NCI-H1105 (cell line): ENCODE measurements at places on chromosomes 5 and 9.

GRCh38 chr9:75071530-75072122 lies 16.3 kb downstream of the NMRK1 start:
- no peak for DNase-seq

- no peak for DNase-seq
These were observed 423.7 kb downstream of the ZSWIM6 start for GRCh38 chr5:61755726-61756222.

DNA sequence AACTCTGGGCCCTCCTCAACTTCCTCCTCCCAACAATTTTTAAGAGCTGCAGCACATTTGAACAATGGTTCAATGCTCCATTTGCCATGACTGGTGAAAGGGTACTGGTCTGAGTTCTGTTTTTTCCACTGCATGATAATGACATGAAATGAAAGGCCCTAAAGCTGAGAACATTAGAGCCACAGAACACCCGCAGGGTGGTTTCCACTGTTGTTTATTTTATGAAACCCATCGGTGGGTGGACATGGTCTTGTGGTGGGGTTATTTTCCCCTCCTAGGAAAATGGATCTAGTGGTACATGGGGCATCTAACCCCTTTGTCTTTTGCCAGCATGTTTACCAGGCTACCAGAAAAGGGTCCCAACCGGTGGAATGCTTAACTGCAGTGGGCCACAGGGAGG lies 71.8 kb downstream of the SMARCA2 start:
- DNase-seq, result no peak

- no peak for DNase-seq
These were observed 17.5 kb downstream of the IRF1 start for GRCh38 chr5:132473019-132473531.

- DNase-seq, result no peak
These were observed 113.5 kb upstream of the TNPO1 start for GRCh38 chr5:72702881-72703434.

DNA sequence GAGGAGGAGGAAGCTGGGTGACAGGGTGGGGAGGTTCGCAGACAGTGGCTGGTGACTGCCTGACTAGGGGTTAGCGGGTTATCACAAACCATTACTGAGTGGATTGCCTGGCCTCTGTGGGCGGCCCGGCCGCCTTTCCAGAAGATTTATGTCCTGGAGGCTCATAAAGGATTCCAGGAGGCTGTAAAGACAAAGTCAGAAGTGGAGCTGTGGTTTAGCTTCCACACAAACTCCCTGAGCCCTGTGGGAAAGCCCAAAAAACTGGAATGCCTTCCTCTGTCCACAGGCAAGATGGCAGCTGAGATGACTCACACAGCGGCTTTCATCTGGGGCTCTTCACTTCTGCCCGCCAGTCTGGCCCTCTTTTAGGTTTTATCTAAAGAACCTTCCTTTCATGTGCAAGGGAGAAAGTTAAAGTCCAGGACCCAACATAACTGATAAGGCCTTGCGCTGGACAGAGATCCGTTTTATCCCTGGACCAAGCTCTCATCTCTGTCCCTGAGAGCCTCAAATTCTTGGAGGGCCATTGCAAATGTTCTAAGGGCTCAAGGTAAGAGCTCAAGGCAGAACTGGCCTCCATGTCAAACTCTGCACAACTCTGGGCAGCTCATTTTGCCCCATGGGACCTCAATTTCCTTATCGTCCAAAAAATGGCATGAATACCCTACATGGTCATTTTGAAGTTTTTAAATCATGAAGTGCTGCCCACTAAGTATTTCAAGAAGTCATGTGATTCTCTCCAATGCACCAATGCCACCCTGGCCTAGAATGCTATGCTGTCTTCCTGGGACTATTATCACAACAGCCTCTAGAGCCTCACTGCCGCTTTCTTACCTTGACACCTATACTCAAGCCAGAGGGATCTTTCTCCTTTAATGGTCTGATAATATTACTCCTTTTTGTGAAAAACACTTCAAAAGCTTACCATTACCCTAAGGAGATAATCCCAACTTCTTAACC lies 249.4 kb upstream of the TRIM32 start:
- DNase-seq, result no peak

GRCh38 chr9:101393135-101393534 lies 5.3 kb downstream of the MRPL50 start:
- DNase-seq, result no peak

- DNase-seq, result no peak
These were observed 204.7 kb downstream of the TTLL11 start for GRCh38 chr9:121888438-121888775.

DNA sequence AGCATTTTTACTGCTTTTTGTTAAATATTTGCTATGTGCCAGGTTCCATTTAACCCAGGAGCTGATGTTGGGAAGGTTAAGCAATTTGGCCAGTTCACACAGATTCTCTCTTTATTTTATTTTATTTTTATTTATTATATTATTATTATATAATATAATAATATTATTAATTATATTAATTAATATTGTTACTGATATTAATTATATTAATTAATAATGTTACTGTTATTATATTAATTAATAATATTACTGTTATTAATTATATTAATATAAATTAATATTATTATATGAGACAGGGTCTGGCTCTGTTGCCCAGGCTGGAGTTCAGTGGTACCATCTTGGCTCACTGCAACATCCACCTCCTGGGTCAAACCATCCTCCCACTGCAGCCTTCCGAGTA lies 593.0 kb upstream of the SGCD start:
- no peak for DNase-seq

DNA sequence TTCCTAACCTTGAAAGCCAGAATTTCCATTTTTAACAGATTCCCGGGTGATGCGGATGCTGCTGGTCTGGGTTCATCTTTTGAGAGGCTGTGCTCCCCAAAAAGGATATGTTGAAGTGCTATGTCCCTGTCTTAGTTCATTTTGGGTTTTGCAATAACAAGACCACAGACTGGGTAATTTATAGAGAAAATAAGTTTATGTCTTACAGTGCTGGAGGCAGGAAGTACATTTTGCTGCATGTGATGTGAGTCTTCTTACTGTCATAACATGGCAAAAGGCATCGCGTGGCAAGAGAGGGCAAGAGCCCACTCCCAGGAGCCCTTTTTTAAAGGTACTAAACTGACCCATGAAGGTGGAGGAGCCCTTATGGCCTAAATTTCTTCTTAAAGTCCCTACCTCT lies 114.1 kb downstream of the DAPK1 start:
- no peak for DNase-seq

DNA sequence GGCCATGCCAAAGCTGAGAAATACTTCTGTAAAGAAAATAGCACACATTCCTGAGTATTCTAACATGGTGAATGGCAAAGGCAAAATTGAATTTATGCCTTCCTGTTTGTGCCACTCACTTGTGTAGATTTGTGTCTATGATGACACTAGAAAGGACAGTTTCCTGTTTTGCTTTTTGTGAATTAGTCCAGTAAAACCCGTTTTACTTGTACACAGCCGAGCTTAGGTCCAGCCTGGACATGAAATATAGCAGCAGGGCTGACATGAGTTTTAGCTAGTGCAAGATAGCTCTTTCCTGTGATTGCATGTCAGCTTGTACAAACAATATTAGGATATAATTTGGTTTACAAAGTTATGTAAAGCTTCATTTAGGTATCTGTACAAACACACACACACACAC lies 1891.7 kb upstream of the WWC1 start:
- no peak for DNase-seq

DNA sequence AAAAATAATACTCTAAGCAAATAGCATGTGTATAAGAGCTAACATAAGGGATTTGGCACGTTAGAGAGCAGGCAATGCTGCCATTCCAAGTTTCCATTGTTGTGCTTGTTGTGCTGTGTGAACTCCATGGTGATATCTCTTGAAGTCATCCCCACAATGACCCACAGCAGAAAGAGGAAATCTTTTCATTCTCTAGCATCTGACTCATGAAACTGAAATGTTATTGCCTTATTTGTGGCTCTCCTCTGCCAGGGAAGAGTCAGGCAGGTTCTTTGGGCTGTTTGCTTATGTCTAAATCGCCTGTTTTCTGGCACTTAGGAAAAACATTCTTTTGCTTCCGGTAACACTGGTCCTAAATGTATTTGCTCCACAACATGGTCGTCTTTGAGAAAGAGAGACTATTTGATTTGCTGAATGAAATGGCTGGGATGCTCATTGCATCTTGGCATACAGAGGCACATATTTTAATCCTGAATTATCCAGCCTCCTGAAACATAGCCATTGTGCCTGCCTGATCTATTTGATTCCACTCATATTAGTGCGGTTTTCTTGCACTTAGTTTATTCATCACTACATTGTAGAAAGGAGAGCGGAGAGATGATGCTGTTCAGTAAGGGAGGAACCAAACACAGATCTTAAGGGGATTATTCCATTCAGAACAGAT lies 188.8 kb downstream of the CSNK1G3 start:
- DNase-seq, result no peak

GRCh38 chr9:97930972-97931371 lies 7.0 kb downstream of the HEMGN start:
- DNase-seq, result no peak

- no peak for DNase-seq
These were observed 28.2 kb downstream of the MTAP start for GRCh38 chr9:21830589-21830988.

- DNase-seq, result no peak
These were observed 310.0 kb downstream of the GLIS3 start for GRCh38 chr9:3989915-3990314.

DNA sequence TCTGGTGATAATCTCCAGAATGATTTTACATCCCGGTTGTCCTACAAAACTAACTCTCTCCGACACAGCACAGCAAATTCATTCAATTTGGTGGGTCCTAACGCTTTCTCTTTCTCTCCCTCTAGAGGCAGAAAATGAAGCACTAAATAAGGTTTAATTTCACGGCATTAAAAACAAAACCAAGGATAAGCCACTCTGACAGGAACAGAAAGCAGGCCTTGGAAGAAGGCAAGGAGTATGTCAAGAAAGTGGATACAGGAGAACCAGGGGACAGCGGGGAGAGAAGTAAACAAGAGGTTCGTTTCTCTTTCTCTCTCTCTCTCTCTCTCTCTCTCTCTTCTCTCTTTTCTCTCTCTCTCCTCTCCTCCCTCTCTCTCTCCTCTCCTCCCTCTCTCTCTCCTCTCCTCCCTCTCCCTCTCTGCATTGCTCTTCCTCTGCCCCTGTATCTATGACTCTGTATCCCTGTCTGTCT lies 49.8 kb downstream of the EBF1 start:
- no peak for DNase-seq
